T follicular helper cell (primary cell): ENCODE measurements at places on chromosomes 2 and 18.

DNA sequence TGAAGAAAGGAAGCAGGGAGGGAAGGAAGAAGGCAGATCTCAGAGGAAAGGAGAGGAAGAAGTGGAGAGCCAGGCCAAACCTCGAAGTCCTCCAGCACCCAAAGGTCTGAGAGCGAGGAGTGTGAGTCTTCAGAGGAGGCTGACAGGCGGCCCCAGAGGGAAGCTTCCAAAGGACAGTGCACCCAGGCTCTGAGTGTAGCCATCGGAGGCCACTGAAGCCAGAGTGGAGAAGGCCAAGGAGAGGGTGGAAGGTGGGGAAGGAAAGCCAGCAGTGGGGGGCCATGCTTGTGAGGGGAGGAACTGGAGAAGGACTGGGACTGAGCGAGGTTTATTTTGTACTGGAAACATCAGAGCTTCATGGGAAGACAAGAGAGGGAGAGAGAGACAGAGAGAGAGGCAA lies 6.0 kb downstream of the ATP6V1B1 start:
- no peak for DNase-seq

DNA sequence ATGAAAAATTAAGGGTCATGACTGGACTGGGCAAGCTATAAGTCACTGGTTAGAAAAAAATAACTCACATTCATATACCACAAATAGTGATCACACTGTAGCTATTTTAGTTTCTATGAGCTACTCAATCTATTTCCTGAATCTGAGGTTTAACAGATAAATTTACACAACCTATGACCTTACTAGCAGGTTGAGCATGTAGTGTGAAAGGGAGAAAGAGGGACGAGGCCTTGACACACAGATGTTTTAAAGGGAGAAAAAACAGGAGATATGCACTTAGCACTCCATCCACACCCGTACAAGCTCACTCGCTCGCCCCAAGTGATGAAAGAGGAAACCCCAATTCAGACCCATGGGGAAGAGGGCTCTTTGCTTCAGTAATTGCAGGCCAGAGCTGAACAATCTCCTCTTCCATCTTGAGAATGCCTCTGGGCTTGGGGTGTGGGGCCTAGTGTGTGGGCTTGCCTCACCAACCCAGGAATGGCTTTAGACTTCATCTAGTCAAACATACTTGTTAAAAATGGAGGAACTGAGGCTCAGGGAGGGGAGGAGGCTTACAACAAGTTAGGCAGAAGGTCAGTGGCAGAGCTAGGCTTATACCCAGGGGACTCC lies 10.7 kb downstream of the CYRIA start:
- DNase-seq: no peak

- no peak for DNase-seq
These were observed 41.4 kb downstream of the CHST9 start for GRCh38 chr18:27143580-27144287.

DNA sequence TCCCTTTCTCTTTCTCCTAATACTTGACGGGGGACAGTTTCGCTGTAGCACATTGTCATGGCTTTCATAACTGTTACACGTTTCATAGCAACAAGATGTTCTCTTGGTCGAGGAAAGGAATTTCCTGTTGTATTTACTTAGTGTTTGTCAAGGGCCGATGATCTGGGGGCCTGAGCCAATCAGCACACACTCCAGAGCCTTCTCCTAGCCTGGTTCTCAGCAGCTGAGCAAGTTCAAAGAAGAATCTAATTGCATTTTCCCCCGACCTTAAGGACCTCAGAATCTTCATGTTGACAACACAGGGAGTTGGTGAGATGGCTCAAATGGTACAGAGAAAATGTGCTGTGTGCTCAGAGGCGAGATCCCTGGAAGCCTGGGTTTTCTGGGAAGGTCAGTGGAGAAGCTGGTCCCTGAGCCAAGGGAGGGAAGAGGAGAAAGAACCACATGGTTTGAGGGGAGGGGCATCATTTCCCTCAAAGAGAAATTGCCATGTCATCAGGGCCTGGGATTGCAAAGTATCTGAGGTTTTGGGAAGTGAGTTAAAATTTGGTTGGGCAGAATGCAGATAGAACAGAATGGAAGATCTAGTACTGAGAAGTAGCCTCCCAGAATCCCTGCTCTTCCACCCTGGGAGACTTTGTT lies 76.9 kb upstream of the AGAP1 start:
- DNase-seq: no peak

DNA sequence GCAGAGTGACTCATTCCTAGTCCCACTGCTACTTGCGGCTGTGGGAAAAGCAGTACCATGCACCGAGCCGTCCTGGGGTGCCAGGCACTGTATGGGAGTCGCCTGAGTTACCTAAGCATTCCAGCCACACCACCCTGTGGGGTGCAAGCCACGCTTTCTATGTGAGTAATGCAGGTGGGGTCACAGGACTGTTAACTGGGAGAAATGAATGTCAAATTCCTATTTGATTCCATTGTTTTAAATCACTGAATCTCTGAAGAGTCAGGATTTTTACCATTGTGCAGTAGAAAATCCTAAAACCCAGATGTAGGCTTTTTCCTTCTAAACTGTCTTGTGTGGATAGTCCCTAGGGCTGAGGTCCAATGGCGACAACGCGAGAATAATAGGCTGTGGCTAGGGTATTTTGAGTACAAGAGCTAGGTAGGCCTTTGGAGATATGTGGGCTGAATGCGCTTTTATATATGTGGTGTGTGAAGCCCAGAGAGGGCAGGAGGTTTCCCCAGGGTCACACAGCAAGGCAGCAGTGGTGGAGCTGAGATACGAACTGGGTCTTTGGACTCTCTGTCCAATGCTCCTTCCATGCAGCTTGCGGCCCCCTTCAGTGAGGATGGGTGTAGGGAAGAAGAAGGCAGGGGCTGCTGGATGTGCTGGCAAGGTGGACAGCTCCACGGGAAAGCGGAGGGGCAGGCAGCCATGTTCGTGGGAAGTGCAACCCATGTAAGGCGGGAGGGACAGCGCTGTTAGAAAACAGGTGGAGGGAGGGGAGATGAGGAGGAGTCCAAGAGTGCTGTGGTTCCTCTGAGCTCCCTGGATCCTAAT lies 83.2 kb downstream of the DDX1 start:
- no peak for DNase-seq

DNA sequence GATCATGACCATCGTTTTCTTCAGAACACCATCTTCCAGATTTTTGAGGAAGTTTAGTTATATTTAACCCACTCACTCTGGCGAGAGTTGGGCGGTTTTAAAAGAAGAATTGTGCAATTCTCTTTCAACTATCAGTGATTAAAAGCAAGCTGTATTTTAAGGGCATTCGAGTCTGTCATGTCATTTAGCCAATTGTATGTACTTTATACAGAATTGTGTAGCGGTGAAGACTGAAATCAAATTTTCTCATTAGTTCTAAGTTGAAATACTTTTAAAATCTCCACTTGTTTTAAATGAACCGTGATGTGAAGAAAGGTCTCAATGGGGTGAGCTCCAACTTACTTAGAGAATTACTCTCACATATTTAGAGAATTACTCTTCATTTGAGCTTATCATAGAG lies 214.6 kb upstream of the DTNA start:
- no peak for DNase-seq

GRCh38 chr18:21163647-21164547 lies 52.3 kb upstream of the ROCK1 start:
- no peak for DNase-seq

GRCh38 chr2:18551169-18551568 lies 9.3 kb downstream of the RDH14 start:
- no peak for DNase-seq

DNA sequence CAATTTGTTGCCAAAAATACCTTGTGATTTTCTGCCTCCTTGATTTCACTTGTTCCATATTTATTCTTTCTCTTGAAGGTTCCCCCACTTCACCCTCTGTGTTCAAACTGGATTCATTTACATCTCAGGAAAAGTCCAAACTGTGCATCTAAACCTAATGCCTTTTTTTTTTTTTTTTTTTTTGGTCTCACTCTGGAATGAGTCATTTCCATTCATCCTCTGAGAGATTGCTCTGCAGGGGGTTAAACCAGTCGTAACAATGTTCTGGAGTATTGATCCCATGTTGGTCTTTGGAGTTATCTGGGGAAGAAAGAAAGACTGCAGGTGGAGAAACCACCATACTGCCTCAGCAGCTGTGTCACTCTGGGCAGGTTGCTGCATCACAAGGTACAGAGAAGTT lies 119.7 kb downstream of the TACR1 start:
- no peak for DNase-seq

- DNase-seq: no peak
These were observed 151.5 kb downstream of the SLC8A1 start for GRCh38 chr2:40300391-40300790.

DNA sequence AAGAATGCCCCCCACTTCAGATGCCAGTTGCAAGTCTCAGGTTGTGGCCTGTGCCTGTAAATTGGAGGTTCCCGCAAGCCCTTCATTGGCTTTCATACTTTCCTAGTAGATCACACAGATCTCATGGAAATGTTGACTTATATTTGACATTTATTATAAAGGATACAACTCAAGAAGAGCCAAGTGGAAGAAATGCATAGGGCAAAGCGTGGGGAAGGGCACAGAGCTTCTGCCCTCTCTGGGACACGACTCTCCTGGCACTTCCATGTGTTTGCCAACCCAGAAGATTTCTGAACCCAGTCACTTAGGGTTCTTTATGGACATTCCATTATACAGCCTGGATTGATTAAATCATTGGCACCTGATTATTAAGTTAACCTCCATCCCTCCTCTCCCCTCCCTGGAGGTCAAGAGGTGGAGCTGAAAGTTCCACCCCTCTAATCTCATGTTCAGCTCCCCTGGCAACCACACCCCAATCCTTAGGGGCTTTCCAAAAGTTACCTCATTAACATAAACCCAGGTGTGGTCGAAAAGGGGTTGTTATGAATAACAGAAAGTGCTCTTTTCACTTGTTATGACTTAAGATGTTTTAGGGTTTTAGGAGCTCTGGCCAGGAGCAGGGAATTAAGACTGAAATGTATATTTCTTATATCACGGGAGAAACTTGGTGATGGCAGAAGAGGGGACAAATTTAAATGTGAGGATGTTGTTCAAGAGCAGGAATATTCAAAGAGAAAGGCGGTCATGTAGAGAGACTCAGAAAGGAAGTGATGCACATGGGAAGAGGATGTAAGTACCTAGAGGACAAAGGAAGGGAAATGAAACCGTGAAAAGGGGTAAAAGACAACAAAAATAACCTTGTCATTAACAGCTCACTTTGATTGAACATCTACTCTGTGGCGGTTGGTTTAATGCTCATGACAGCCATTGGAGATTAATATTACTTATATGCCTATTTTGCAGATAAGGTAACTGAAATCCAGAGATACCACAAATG lies 31.8 kb downstream of the SP100 start:
- no peak for DNase-seq

GRCh38 chr2:226893216-226893615 lies 57.4 kb downstream of the RHBDD1 start:
- DNase-seq: no peak

DNA sequence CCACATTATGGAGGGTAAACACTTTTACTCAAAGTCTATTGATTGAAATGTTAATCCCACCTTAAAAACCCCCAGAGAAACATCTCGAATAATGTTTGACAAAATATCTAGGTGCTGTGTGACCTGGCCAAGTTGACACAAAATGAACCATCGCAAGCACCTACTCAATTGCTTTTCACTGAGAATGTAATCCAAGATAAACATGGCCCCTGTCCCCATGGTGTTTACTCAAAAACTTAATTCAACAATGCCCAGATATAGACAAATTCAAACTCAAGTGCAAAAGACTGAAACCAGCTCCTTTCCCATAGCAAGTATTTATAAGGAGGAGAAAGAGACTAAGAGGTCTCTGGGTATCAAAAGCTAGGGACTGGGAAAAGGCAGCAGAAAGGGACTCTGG lies 15.0 kb upstream of the ACMSD start:
- no peak for DNase-seq

GRCh38 chr2:55408918-55409868 lies 10.5 kb downstream of the CCDC88A start:
- no peak for DNase-seq

DNA sequence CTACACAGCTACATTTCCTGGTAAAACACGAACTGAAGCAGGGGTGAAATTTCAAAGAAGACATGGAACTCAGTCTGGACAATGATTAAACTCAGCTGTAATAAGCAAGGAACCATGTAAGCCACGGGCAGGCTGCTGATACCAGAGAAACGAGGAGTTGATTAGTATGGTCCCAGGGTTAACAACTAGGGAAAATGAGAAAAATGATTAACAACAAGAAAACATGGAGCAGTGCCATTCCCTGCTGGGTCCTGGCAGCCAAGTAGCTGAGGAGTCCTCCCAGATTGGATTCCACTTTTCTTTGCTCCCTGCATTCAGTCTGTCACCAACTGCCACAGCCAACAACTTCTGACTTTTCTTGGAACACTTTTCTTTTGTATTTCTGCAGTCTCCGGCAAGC lies 517.0 kb upstream of the KLHL29 start:
- no peak for DNase-seq

DNA sequence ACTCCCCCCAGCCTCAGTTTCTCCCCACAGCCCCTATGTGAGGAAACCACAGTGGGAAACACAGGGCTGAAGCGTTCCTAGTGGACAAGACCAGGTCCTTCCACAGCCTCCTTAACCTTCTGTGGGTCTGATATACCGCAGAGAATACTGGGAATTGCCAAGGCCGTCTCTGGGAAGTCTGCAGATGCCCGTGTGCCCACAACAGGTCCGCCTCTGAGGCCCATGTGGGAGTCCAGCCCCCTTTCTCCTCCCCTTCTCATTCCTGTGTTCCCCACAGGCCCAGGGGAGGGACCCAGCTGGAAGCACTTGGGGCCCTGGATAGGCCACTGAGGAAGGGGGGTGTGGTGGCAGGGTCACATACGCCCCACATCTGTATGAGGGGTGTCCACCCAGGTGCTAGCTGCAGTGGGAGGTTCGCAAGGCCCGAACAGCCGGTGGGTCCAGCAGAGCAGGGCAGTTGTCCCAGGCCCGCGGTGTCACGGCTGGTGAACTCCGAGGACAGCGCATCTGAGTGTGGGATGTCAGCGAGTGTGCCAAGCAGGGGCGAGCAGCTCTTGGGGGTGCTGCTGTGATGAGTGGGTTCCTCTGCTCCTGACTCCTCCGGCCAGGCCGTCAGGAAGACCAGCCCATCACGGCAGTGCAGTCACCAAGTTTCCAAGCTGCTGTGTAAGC lies 2.4 kb upstream of the KCNIP3 start:
- no peak for DNase-seq

GRCh38 chr18:36667811-36668210 lies 161.0 kb downstream of the TPGS2 start:
- DNase-seq: no peak

- no peak for DNase-seq
These were observed 53.9 kb upstream of the CYTIP start for GRCh38 chr2:157497638-157498314.
